ENCODE measurements at places on chromosomes 11 and 22.

DNA sequence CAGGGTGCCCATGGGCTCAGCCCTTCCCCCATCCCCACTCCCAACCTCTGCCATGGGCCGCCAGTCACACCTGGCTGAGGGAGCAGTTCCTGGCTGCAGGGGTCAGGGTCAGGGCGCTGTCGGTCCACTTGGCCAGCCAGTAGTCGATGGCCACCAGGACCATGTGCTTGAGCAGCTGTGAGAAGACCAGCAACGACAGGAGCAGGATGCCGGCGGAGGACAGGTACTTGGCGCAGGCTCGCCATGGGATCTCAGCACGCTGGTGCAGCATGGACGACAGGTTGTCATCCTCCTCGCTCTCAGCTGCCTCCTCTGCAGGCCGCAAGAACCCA lies 18.3 kb upstream of the KCNJ11 start:
- no peak for DNase-seq

GRCh38 chr11:62132191-62132590 lies 8.4 kb downstream of the INCENP start:
- no peak for DNase-seq

- DNase-seq = peak; percentile 32
Observed at GRCh38 chr11:36431429-36432092, 78.5 kb downstream of the TRAF6 start.

GRCh38 chr11:57900320-57900719 lies 123.4 kb upstream of the OR9Q1 start:
- no peak for DNase-seq

GRCh38 chr11:5092821-5093585 lies 23.6 kb downstream of the OR52E1 start:
- no peak for DNase-seq

GRCh38 chr11:124479561-124479960 lies 34.1 kb upstream of the OR8B8 start:
- no peak for DNase-seq

DNA sequence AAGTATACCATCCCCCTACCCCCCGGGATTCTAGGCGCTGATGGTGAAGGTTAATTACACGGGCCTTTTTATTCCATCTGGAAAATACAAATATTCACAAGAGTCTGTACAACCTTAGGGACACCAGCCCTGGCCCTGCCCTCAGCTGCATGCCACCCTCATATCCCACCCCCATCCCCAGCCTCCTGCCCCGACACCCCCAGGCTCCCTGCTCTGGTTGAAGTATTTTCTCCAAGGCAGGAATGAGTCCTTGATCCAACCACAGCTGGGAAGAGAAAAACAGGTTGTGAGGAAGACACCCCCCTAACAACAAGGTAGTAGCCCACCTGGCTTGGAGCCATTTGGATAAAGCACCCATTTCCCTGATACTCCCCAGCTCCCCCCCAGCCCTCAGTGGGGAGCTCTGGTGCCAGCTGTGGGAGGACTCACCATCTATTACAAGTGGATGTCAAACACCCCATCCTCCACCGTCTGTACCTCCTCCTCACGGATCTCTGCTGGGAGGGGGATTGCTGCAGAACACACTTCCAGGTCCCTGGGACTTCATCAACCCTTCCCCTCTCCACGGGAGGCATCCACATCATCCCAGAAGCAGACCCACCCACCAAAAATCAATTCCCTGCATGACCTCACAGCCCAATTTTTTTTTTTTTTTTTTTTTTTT lies 4.0 kb upstream of the NRXN2 start:
- DNase-seq = no peak

DNA sequence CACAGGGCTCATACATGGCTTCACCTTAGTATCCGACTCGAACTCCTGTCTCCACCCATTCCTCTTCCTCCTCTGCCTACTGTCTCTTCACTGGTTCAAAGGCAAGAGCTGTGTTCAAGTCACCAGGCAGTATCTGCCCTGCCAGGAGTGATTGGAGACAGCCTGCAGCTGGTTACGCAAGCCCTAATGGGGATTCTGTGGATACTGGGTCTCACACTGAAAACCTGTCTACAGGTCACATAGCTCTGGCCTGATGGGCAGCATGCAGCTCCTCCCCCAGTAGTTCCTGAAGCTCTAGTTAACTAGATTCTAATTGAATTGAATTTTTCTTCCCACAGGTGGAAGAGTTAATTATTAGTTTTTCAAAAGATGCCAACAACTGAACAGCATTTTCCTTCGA lies 332.2 kb downstream of the TMEM135 start:
- no peak for DNase-seq

- DNase-seq = no peak
Observed at GRCh38 chr11:69022260-69022659, 9.2 kb upstream of the MRGPRF start.

DNA sequence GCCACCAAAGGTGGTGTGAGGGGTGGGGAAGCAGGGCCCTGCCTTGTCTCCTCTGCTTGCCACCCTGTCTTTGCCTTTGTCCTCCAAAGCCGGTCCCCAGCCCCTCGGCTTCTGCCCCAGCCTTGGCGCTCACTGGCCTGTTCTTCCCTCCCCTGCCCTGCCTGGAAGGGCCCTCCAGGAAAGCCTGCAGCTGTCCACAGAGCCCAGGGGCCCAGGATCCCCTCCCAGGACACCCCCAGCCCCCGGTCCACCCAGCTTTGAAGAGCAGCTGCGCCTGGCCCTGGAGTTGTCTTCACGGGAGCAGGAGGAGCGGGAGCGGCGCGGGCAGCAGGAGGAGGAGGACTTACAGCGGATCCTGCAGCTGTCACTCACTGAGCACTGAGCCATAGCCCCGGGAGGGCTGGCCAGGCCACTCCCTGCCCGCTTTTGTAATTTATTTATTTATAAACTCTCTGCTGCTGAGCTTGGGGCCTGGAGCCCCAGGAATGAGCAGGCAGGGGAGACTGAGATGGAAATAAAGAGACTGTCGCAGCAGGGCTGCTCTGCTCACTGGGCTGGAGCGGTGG lies 1.3 kb upstream of the SSH3 start:
- DNase-seq = no peak

- DNase-seq = no peak
Observed at GRCh38 chr11:75487365-75487764, 38.4 kb downstream of the GDPD5 start.
